ENCODE measurements at places on chromosomes 7 and 10.

GRCh38 chr7:179209-179681 is 13.1 kb upstream of the FAM20C start:
- DNase-seq, result no peak

DNA sequence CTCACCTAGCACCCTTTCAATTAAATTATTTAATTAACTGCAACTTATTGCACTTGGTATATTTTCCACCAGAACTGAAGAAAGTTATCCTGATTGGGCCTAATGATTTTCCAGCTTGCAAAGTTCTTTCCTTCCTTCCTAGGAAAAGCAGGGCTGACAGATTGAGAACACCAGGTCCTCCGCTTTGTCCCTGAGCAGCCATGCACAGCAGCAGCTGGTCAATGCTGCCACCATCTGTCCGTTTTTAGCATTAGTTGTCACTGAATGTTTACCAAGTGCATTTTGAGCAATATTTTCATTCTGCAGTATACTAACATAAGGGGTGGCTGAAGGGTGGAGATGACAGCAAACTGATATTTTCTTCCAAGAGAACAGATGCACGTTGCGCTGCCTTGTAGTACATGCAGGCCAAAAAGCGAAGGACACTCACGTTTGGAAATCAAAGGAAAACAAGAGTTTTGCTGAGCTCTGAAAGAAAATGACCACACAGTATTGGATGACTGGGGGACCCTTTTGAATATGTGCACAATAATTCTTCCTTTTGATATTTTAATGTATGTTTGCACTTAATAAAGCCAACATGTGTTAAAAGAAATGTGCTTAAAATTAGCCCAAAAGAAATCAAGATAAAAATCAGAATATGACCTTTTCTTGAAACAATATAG is 248.8 kb upstream of the PTN start:
- no peak for DNase-seq

- no peak for DNase-seq
Observed at GRCh38 chr7:40604601-40605438, 470.0 kb downstream of the SUGCT start.

GRCh38 chr7:99395616-99396327 is 12.6 kb downstream of the PDAP1 start:
- DNase-seq, result no peak

DNA sequence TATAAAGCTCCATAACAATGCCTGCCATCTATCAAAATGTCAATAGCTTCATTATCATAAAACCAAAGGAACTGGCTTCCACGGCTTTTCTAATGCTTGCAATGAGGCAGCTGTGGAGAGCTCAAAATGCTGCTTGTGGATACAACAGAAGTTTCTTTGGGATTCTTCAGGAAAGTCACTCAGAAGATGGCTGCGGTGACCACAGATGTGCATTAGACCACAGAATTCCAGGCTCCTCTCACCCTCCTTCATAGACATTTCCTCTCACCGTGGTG is 77.2 kb downstream of the CDCA7L start:
- DNase-seq, result no peak

GRCh38 chr10:111836064-111836463 is 347.5 kb downstream of the GPAM start:
- DNase-seq, result no peak

- no peak for DNase-seq
Observed at GRCh38 chr7:148515237-148515636, 75.3 kb upstream of the C7orf33 start.

- no peak for DNase-seq
Observed at GRCh38 chr7:106757846-106758245, 96.9 kb upstream of the CCDC71L start.

DNA sequence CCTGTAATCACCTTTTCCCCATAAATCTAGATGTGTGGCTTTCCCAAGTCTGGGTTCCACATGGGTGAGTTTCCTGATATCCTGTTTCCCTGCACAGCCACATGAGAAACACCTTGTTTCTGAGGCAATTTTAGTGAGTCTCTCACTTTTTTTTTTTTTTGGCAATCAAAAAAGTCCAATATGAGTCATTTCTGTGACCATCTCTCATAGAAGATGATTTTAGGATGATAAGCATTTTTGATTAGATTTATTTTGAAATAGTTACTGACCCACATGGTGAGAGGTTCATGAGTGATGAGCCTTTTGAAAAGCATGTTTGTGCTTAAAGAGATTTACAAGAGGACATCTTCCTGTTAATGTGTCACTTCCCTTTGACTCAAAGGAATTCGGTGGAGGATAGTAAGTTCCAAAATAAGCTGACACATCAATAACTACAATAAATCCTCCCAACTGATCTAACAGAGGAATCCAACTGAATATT is 464.0 kb downstream of the INHBA start:
- no peak for DNase-seq

DNA sequence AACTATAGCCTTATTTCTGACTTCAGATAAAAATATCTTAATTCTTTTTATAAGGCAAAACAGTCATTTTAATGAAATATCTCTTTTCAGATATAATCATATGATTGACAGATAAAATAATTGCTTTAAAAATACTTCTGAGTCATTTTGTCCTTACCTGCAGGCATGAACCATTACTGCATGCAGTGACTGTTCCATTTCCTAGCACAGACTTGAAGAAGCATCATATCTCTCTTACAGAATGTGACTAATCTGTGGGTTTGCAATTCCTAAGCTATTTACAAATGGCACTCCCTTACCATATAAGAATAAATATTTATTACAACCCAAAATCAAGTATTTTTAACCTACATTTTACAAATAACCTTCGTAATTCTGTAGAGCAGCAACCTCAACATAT is 120.7 kb downstream of the SRPK2 start:
- no peak for DNase-seq

DNA sequence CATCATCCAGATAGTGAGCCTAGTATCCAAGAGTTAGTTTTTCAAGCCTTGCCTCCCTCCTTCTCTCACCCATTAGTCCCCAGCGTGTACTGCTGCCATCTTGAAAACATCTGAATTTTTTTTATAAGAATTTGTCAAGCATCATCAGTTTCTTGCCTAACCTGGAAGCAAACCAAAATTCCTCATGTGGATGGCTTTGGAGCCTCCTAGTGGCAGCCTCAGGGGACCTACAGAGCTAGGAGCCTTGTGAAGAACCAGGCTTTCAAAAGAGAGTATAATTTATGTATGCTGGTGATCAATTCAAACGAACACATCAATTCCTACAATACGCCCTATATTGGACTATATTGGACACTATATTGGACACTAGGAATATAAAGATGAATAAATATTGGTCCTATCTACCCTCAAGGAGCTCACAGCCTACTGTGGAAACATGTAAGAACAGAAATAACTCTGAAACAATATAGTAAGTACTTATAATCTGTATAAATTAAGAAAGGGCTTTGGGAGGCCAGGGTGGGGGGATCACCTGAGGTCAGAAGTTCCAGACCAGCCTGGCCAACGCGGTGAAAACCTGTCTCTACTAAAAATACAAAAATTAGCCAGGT is 63.4 kb downstream of the HPSE2 start:
- DNase-seq, result no peak

- DNase-seq, result no peak
Observed at GRCh38 chr10:130016993-130017630, 53.0 kb upstream of the EBF3 start.

DNA sequence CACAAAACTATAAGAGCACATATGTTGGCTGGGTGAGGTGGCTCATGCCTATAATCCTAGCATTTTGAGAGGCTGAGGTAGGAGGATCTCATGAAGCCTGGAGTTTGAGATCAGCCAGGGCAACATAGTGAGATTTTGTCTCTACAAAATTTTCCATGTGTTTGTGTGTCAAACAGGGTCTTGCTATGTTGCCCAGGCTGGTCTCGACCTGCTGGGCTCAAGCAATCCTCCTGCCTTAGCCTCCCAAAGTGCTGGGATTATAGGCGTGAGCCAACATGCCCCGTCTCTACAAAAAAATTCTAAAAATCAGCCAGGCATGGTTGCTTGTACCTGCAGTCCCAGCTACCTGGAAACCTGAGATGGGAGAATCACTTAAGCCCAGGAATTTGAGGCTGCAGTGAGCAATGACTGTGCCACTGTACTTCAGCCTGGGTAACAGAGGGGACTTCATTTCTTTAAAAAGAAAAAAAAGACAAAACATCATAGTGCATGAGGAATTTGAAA is 28.3 kb downstream of the FZD9 start:
- DNase-seq, result no peak

GRCh38 chr10:121104476-121105111 is 253.4 kb downstream of the WDR11 start:
- no peak for DNase-seq

GRCh38 chr7:22402250-22402649 is 45.3 kb upstream of the RAPGEF5 start:
- no peak for DNase-seq

DNA sequence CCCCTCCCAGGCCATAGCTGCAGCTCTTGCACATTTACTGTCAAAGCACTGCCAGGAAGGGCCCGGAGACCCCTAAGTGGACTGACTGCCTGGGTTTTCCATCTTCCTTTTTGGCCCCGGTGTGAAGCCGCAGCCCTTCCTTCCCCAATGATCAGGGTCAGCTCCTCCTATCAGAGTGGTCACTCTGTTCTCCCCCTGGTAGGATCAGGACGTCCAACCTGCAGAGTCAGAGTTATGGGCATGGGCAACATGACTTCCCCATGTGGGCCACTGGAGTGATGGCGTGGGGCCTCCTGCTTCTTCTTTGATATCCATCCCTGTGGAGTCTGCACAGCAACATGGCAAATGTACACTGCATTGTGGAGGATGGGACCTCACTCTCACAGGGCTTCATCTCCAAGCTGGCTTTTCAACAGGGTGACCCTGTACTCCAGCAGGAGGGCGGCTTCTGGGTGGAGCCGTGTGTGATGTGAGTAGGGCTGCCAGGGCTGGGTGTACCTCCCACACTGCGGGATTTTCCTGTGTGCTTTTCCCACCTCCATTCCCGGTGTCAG is 6.4 kb upstream of the RAMP3 start:
- DNase-seq, result no peak

- DNase-seq, result no peak
Observed at GRCh38 chr10:119025336-119025735, 4.2 kb upstream of the NANOS1 start.

GRCh38 chr10:116866987-116867595 is 17.8 kb downstream of the ENO4 start:
- no peak for DNase-seq

GRCh38 chr7:16688249-16688648 is 42.3 kb downstream of the BZW2 start:
- DNase-seq, result no peak

- DNase-seq, result no peak
Observed at GRCh38 chr7:77200542-77200941, 923 bp upstream of the FGL2 start.

GRCh38 chr7:148835854-148836253 is 48.2 kb downstream of the EZH2 start:
- DNase-seq, result no peak

- no peak for DNase-seq
Observed at GRCh38 chr7:2644562-2645273, 12.9 kb downstream of the TTYH3 start.

Data from stimulated activated CD8-positive, alpha-beta memory T cell treated with anti-CD3 and anti-CD28 coated beads, Interleukin-15, amount 100 ng/mL, for 1 hour (primary cell).